ENCODE measurements at places on chromosomes 3 and 15.

DNA sequence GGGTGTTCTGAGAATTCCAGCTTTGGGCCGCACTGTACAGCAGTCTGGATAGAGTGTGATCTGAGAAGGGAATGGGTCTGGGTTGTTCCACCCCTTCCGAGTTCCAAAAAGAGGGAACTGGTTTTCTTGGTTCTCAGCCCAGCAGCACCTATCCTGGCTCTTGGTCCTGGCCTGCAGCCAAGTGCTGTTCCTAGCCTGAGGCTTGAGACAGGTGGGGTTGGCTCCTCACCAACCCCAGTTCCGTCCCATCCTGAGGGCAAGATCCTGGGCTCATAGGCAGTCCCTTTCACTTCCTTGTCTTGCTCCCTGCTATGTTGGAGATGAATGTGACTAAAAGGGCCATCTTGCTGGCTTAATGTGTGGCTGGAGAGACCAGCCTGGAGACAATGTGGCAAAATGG, 15.2 kb downstream of the IVD start:
- no peak for DNase-seq

GRCh38 chr15:67070150-67070549, 4.7 kb downstream of the SMAD3 start:
- DNase-seq = no peak

- no peak for DNase-seq
Observed at GRCh38 chr3:171883893-171884279, 40.7 kb downstream of the TMEM212 start.

DNA sequence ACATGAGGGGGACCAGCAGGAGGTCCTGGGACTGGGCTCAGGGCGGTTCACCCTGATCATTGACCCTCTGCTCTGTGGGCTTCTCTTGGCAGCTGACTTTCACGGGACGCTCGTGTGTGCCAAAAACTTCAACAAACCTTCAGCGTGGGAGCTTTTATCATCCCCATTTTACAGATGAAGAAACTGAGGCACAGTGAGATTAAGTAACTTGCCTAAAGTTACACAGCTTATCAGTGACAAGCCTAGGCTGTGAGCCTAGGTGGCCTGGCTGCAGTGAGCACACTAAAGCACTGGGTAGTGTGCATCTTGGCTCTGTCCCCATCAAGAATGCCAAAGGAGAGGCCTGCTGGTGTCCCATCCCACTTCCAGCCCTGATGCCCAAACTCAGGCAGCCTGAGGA, 23.6 kb upstream of the DUSP7 start:
- DNase-seq = no peak

DNA sequence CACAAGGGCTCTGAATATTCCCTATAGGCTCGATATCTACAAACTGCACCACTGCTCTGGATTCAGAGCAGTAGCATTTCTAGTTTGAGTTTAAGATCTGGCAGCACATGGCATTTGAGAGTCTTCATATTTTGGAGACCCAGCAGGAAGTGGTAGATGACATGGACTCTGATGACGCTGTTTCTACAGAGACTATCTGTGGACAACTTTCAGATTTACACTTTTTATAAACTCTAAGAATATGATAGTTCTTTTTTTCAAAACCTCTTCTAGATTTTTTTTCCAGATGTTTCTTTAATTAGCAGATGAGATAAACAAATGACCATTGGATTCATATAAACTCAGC, 35.8 kb downstream of the ARMC8 start:
- no peak for DNase-seq

GRCh38 chr3:71117572-71118247, 465.8 kb downstream of the FOXP1 start:
- no peak for DNase-seq

DNA sequence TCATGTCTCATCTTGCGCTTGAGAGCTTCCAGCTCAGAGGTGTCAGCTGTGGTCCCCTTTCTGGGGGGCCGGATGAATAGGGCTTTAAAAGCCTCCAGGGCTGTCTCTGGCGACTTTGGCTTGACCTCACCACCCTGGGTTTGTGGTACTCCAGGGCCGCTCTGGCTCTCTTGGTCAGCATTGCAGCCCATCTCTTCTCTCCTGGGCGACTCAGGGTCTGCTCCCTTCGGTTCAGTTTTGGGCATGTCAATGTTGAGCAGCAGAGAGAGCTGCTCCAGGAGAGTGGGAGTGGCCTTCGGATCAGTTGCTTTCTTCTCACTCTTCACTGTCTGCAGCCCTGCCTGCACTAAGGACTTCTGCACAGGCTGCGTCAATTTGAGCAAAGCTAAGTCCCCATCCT, 127.9 kb downstream of the FMN1 start:
- DNase-seq = no peak

DNA sequence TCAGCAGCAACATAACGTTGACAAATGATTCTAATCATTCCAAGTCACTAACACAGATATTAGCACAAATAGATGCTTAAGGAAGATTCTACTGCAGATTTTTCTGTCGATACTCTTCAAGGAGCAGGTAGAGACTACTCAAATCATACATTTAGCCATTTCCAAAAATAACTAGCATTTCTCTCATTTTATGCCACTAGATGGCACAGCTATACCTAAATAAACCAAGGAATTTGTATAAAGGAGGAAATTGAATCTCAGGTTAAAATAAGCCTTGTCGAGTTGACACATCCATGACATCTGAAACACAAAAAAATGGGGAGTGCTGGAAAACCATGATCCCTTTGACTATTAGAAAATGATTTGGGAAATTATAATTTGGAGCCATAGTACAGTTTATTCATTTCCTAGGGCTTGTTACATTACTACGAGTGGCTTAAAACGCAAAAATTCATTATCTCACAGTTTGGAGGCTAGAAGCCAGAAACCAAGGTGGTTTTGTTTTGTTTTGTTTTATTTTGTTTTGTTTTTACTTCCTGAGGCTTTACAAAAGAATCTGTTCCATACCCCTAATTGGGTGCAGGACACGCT, 59.5 kb upstream of the STRIT1 start:
- no peak for DNase-seq

DNA sequence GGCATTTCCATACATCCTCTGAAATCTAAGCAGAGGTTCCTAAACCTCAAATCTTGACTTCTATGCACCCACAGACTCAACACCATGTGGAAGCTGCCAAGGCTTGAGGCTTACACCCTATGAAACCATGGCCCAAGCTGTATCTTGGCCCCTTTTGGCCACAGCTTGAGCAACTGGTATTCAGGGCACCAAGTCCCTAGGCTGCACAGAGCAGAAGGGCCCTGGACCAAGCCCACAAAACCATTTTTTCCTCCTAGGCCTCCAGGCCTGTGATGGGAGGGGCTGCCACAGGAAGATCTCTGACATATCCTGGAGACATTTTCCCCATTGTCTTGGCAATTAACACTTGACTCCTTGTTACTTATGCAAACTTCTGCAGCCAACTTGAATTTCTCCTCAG, 54.4 kb upstream of the IL12A start:
- DNase-seq = no peak

GRCh38 chr15:92197746-92198145, 195.9 kb upstream of the ST8SIA2 start:
- DNase-seq = no peak

GRCh38 chr15:99511531-99511865, 54.3 kb upstream of the MEF2A start:
- DNase-seq = no peak

- DNase-seq = no peak
Observed at GRCh38 chr3:194161131-194162045, 25.4 kb downstream of the HES1 start.

All from thoracic aorta (tissue), 2 donors.